Fibroblast of upper back skin (primary cell): ENCODE measurements at places on chromosomes 4 and X.

GRCh38 chr4:151323667-151324066, 1.7 kb downstream of the SH3D19 start:
- no peak for DNase-seq

DNA sequence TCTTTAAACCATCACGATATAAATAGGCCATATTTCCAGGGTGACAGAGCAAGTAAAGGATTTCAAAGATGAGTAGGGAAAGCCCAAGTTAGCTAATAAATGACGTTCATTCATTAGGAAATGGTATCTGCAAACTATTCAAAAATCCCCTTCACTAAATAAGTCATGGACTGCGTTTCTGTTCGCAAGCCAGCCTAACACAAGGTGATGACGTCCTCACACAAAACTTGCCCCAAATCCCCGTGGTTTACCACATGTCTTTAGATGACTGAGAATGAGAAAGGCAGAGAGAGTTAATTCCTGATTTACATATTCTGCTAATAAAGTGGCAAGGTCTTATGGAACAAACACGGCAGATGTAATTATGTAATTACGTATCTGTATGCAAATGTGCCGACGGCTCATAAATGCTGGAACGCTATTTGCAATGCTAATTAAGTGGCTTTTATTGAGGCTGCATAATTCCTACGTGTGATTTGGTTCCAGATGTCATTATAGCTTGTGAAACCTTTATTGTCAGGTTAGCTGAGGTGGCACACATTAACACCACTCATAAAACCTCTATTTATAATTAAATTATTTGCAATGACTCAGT, 437.7 kb upstream of the FRG1 start:
- no peak for DNase-seq

DNA sequence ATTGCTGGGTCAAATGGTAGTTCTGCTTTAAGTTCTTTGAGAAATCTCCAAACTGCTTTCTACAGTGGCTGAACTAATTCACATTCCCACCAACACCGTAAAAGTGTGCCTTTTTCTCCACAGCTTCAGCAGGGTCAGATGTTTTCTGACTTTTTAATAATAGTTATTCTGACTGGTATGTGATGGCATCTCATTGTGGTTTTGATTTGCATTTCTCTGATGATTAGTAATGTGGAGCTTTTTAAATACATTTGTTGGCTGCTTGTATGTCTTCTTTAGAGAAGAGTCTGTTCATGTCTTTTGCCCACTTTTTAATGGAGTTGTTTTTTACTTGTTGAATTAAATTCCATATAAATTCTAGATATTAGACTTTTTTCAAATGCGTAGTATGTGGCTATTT, 257.5 kb upstream of the ANKRD50 start:
- DNase-seq, result peak; percentile 81

DNA sequence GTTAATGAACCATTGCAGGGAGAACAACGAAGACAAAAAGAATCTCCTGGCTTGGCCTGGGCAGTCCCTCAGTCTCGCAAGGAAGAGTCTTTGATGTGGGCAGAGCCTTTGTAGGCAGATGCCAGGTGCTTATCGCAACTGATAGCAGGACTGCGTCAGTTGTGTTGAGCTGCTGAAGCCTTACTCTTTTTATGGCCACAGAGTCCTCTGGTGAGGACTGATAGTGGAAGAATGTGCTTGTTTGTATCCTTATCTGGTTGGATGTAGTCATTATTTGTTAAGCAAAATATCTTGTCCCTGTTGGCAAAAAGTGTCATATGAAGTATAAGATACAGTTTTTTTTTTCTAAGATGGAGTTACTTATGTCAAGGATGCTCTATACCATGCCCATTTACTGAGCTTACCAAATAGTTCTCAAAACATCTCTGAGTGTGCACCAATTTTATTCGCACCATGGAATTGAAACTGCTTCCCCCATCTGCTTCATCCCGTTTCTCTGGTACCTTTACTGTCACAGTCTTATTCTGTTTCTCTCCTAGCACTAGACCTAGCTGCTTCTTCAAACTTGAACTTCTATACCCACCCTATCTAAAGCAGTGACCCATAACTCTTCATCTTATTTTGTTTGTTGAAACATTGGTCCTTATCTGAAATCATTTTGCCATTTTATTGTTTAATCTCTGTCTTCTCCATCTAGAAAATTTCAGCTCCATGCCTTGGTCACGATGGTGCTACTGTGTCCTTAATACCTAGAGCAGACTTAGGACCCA, 47.0 kb upstream of the SPRY1 start:
- DNase-seq, result peak; percentile 7

DNA sequence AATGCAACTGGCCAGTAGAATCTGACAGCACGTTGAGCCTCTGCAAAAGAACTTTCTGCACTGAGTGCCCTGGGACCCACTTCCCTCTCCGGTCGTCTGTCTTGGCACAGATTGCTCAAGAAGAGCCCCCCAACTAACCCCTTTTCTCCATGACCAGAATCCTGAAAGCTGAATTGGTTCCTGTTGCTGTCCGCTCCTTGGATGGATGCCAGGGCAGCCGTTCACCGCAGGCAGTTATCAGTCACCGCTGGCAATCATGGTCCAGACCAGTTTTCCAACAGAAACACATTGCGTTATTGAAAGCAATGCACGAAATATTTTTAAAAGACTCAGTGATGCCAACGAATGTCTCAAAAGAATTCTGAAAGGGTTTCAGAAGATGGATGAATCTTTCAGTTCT, 733.7 kb upstream of the FRG1 start:
- DNase-seq, result peak; percentile 24

GRCh38 chrX:69045616-69046345, 119.5 kb downstream of the PJA1 start:
- no peak for DNase-seq

GRCh38 chr4:53709693-53710092, 118.4 kb upstream of the LNX1 start:
- no peak for DNase-seq

DNA sequence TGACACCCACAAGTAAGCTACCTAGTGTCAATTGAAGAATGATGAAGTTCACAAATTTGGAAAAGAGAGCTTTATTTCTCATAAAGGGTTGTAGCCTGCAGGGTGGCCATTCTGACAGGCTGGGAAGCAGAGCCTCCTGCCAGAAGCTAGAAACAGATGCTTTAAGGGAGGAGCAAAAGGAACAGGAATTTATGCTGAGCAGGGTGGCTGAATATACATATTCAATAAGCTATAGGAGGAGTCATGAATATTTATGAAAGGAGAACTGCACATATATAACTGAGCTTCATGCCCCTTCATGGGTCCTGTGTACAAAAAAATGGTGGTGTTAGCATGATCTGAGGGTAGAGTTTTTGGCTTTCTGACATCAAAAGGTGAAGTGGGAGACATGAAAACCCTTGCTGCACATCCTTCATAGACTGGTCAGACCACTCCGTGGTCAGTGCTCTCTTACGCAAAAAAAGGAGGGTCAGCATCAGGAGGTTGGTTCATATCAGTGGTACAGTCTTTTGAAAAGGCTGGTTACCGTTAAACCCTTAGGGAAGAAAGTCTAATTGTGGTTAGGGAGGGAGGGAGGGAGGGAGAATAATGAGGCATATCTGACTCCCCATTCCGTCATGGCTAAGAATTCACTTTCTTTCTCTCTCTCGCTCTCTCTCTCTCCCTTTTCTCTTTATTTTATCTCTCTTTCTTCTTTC, 121.4 kb downstream of the LUZP4 start:
- DNase-seq, result no peak

DNA sequence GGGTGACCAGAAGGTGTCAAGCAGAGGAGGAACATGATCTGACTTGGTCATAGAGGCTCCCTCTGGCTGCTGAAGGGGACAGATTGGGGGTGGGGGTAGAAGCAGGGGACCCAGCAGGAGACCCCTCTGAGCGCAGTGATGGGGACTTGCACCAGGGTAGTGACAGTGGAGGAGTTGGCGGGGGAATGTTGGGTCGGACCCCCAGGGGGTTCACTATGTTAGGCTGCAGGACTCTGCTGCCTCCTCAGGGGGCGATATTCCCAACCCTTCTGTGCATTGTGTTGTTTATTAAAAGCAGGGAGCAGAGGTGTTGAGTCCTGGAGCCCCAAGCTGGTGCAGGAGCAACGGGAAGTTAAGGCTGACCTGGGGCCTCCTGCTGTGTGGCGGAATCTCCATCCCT, 8.8 kb downstream of the WDR13 start:
- no peak for DNase-seq

GRCh38 chr4:1050486-1051213, 39.2 kb downstream of the FGFRL1 start:
- DNase-seq, result no peak

GRCh38 chr4:83568062-83568461, 32.2 kb downstream of the GPAT3 start:
- no peak for DNase-seq

DNA sequence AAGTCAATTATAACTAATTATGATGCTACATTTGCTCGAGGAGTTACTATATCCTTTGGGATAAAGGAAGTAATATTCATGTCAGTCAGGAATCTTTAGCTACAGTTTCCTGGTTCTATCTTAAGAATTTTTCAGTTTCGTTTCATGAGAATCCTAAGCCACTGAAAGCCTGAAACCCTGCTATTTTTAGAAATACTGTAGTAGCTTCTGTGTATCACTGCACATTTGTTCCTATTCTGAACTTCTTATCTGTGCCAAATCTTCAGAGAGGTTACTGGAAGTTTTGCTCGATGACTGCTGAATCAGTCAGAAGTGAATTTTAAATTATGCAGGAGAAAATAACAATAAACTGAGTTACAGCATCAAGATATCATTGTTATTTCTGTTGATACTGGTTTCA, 249.2 kb downstream of the TENM3 start:
- DNase-seq, result peak; percentile 78

DNA sequence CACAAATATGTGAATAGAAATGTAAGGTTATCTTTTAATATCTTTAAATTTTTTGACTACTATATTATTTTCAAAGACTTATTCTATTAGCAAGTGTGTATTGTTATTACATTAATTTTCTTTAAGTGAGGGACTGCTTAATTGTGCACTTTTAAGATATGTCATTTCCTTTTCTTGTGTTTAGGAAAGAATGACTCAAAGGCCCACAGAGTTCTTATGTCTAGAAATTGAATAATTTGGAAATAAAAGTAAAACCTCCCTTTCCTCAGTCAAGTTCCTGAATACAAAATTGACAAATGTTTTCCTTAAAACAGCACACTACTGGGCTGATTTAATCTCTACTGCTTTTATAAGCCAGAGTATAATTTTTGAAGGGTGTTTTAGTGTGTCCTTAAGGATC, 169.7 kb downstream of the TMEM47 start:
- no peak for DNase-seq

GRCh38 chr4:186709517-186709916, 14.1 kb downstream of the FAT1 start:
- no peak for DNase-seq

GRCh38 chr4:76597423-76597979, 162.5 kb downstream of the SHROOM3 start:
- no peak for DNase-seq

GRCh38 chr4:7083597-7084563, 16.0 kb upstream of the GRPEL1 start:
- DNase-seq, result no peak
